ENCODE measurements at places on chromosomes 1 and 21.

GRCh38 chr1:62230718-62231117, 36.1 kb downstream of the L1TD1 start:
- no peak for DNase-seq

DNA sequence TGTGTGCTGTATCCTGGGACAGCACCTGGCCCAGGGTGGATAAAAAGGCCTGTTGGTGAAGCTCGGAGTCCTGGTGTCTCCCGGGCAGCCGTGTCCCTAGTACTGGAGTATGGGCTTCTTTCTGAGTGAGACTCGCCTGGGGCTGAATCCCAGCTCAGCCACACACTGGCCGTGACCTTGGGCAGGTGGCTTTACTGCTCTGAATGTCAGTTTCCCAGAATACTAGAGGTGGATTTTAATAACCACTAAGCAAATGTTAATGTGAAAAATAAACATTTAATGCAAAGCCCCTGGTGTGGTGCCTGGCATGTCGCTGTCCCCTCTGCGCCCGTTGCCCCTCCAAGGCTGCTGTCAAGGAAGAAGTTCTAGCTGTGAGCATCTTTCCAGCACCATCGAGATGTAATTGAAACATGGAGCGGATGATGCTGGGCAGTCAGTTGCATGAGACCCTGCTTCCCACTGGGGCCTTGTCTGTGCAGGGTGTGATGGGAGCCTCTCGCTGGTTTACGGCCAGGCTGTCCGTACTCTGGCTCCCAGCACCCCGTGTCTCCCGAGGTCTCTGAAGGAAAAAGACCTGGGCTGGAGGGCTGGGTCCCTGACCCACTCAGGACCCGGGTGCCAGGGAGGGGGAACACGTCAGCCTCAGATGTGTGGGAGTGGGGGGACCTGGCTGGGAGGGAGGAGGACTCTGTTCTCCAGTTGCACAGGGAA, 527.8 kb downstream of the MATN1 start:
- no peak for DNase-seq

DNA sequence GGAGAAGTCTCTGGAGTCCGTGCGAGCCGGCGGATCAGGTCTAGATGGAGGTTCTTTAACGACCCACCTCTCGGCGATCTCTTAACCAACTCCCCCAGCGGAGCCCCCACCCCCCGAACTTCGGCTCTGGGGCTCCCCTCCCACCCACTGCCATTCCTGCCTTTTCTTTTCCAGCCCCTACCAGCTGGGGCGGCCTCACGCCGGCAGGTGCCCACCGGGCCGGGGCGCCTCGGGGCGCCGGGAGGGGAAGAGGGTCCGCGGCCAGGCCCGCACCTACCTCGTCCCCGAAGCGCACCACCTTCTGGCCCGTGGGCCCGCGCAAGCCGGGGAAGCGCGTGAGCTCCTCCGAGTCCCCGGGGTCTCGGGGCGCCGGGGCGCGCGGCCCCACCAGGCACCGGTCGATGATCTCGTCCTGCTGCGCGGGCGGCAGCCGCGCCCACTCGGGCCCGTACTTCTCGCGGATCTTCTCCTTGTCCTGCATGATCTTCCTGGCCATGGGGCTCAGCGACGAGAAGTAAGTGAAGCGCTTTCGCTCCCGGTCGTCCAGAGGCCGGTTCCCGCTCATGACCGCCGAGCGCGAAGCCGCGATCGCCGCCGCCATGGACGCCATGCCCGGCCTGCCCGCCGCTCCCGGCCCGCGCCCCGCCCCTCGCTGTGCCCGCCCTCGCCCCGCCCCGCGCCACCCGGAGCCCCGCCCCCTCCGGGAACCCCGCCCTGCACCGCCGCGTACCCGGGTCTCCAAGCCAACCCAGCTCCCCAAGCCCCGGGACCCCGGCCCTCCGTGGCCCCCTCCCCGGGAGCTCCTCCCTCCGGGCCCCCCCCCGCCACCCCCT, at the start of gene C1orf198:
C1orf198 (minus strand) TSS at position 619 of the 833 bp plus-strand sequence; CDS start at position 610, 9 bp downstream.
- DNase-seq: peak; percentile 89

DNA sequence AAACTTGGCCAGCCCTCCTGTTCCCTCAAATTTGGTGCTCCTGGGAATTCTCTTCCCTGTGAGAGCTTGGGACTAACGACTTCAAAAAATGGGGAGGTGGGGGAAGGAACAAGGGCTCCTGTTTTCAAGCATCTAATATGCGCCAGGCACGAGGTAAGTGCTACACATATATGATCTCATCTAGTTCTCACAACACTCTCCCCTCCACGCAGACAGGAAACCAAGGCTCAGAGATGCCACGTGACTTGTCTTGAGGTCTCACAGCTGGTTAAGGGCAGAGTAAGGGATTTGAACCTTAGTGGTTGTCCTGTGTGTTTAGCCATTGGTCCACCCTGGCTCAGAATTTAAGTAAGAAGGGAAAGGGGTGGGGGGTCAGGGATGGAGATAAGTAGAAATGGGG, 125.9 kb downstream of the DMRTB1 start:
- peak; percentile 18 for DNase-seq

DNA sequence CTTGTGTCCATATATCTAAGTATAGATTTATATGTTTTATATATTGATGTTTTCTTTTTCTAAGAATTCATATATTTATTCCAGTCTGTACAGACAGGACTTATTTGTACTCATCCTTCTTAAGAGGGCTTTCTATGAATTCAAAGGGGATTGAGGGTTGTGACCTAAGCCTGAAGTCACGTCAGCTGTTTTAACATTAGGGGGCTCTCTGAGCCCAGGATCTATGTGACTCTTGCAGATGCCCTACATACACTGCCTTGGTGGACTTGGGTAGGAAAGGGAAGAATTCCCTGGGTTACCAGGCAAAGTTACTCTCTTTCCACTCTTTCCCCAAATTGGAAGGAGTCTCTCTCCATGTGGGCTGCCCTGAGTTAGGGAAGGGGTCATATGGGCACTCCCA, 283.8 kb upstream of the DAB1 start:
- no peak for DNase-seq

GRCh38 chr1:206446688-206447421, 23.4 kb upstream of the IKBKE start:
- no peak for DNase-seq

DNA sequence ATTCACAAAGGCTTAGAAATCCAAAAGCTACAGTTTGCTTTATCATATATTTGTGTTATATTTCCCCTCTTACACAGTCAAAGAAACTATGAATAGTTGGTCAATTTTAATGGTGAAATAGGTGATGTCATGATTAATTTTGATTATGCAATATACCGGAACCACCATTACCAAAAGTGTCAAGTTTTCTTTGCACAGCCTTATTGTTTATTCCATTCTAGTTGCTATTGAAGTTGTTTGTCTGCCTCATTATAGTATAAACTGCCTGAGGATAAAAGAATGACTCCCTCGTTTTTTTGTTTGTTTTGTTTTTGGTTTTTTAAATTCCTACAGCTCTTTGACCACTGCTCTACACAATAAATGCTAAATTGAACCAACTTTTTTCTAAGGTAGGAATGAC, 690.6 kb upstream of the ZP4 start:
- DNase-seq: no peak

GRCh38 chr1:7430047-7430608, 341.0 kb upstream of the VAMP3 start:
- no peak for DNase-seq

DNA sequence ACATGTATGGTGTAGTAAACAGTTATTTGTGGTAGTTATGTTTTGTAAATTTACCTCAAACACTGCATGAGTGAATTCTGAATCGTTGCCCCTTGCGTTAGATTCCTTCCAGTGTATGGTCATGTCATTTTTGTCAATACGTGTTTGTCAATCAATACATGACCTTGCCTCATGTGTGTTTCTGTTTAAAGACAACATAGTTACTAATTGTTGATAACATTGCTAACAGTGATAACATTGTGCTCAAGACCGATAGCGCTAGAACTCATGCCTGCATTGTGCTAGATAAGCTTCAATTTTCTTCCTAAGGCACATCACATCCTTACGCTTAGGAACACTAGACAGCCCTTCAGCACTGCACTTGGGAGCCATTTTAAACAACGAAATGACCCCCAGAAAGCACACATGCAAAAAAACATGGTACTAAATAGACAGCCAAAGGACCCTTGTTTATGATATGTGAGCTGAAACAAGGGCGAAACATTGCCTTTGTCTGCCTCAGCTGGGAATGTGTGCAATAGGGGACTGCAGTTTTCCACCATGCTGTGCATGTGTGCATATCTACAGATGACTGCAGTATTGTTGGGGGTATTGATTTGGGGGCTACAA, 37.3 kb downstream of the MRPS6 start:
- no peak for DNase-seq

- DNase-seq: no peak
Measured at GRCh38 chr1:159207774-159208173, 3.1 kb downstream of the ACKR1 start.

DNA sequence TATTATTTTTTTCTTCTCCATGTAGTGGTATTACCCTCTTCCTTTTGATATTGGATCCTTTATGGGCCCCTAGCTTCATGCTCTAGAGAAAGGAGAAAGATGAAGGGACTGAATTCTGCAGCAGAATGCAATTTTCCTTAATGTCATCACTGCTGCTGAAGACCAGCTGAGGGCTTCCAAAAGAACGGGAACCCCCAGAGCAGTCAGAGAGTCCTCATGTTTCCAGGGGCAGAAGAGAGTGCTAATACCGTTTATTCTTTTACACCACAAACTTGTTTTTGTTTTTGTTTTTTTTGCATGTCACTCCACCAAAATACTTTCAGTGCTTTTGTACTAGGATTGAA, 21.1 kb upstream of the TBX15 start:
- no peak for DNase-seq

DNA sequence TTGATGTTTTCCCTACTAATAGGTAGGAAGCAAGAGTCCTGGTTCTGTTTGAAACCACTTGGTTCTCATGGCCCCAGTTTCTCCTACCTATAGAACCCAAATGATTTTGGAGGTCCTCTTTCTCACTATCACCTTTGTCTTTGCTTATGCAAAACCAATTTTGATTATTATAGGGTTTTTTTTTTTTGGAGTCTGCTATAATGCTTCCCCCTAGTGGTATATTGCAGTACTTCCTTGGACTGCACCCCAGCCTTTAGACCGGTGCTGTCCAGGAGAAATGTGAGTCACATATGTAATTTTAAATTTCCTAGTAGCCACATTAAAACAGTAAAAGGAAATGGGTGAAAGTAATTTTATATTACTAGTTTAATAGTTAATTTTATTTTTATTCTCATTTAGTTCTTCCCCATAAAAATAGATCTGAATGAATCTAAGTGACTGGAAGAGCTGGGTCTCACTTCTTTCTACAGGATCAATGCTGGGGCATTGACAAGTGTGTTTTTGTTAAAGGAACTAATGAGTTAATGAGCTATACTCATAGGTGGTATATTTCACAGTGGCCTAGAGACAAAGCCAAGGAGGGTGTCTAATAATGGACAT, 10.6 kb downstream of the FCMR start:
- DNase-seq: no peak

DNA sequence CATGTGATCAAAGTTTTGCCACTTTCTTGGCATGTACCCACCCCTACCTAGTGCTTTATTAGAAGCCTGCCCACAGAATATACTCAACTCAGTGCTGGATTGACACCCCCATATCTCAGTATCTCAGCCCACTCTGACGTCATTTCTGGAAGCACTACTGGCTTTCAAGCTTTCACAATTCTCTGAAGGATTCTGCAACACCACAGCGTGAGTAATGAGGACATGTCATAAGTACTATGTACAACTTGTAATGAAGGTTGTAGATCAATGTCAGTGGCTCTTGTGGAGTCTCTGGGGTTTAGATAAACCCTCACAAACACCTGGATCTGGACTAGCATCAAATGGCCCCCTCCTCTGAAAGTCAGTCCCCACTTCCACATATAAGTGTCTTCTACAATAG, 57.2 kb downstream of the TNFSF4 start:
- DNase-seq: no peak

- no peak for DNase-seq
Measured at GRCh38 chr1:28239004-28239403, 3.1 kb downstream of the ATP5IF1 start.

GRCh38 chr1:156421062-156421938, 52.3 kb downstream of the RHBG start:
- peak; percentile 67 for DNase-seq

- no peak for DNase-seq
Measured at GRCh38 chr21:44934797-44935532, 4.9 kb upstream of the SLX9 start.

- no peak for DNase-seq
Measured at GRCh38 chr1:167564612-167565270, 11.2 kb upstream of the CREG1 start.

DNA sequence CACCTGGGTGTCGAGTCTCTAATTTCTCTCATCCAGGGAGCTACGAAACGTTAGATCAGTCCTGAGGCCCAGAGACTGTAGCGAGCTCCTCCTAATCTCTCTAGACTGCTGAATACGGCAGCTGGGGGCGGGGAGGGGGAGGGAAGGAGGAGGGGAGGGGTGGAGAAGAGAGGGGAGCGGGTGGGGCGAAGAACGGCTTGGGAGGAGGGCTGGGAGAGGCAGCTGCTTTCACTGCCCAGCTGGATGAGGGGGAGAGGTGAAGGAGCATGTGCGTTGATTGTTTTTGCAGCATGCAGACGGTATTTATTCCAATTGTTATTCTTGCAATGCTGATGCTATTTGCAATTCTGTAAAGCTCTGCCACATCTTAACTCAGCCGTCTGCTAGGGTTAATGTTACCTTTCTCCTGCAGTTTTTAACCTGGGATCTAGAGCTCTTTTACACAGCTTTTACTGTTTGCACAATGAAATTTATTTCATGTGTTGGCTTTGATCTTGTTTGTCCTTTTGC, 790 bp downstream of the DNAJC6 start:
- DNase-seq: no peak

- DNase-seq: no peak
Measured at GRCh38 chr1:81312272-81312754, 488.4 kb upstream of the ADGRL2 start.

- DNase-seq: no peak
Measured at GRCh38 chr1:43585557-43585956, 54.9 kb downstream of the PTPRF start.

DNA sequence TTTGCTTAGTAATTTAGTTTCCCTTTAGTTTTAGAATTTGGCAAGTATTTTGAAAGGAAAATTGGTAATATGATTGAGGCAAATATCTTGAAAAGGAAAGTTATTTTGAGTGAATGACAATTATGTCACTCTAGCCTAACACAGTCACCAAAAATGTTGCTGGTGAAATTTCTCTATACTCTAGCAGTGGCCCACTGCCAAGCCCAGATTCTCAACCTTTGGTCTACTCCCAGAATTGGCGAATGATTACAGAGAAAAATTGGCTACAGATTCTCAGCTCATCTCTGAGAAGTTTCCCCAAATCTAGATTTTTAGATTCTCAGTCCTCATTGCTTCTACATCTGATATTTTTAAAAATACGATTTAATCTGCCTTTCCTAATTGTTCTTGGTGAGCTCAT, 84.9 kb downstream of the PIGK start:
- DNase-seq: no peak

Data from activated T-cell treated with anti-CD3 and anti-CD28 coated beads, Interleukin-2, amount 50 U/mL, for 1 hour (primary cell).